Fibroblast of skin of scalp (primary cell): ENCODE measurements at places on chromosomes 7 and 10.

DNA sequence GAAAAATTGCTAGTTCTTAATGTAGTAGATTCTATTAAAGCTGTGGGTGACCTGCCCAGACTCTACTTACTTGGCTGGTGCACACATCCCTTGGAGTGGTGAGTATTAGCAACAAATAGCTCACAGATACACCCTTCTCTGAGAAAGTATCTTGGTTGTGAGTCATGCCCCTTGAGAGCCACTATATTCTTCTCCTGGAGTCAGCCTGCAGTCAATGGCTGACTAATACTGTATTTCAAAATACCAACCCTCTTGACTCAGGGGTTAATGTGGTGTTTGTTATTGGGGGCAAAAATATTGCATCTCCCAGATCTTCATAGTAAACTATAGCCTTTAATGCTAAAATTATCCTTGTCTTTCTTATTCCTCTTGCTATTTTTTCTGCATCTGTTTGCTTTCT, 354.9 kb downstream of the BMPER start:
- DNase-seq: peak; percentile 95

DNA sequence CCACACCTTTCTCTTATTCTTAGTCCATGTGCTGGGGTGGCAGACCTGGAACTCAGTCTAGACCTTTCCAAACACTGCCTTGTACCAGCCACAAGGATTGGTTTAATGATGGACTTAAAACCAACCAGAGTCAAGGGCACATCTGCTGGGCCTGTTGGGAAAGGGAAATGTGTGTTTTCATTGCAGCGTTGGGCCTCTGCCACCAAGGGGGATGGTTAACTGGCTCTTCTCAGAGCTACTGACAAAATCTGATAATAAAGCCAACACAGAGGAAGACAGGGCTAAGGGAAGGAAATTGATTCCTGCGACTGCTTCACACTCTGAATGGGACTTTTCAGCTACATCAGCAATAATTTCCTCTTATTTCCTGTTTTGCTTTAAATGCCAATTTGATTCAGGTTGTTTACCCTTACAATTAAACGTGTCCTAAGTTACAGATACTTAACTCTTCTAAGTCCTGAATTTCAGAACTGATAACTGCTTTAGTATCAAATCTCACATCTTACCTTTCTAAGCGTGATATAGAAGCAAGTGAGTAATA, 68.4 kb upstream of the MALRD1 start:
- DNase-seq: no peak

- peak; percentile 68 for DNase-seq
These were observed 136.5 kb downstream of the EPC1 start for GRCh38 chr10:32210306-32211045.

DNA sequence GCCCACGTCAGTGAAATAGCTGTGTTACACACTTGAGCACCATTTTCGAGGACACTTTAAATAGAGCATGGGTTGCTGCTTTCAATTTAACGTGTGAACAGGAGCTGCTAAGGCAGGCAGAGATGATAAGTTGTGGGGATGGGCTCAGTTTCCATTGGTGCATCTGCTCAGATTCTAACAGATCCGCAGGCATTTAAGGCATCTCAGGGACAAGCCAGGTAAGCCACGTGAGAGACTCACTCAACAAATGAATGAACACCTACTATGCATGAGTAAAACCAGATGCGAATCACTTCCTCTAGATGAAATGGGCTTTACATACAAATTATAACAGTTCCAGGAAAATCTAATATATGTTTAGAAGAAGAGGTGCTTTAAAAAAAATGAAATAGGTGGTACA, 34.6 kb downstream of the PLXNA4 start:
- DNase-seq: no peak

GRCh38 chr10:70331486-70332268, 47.9 kb upstream of the NPFFR1 start:
- DNase-seq: peak; percentile 94

DNA sequence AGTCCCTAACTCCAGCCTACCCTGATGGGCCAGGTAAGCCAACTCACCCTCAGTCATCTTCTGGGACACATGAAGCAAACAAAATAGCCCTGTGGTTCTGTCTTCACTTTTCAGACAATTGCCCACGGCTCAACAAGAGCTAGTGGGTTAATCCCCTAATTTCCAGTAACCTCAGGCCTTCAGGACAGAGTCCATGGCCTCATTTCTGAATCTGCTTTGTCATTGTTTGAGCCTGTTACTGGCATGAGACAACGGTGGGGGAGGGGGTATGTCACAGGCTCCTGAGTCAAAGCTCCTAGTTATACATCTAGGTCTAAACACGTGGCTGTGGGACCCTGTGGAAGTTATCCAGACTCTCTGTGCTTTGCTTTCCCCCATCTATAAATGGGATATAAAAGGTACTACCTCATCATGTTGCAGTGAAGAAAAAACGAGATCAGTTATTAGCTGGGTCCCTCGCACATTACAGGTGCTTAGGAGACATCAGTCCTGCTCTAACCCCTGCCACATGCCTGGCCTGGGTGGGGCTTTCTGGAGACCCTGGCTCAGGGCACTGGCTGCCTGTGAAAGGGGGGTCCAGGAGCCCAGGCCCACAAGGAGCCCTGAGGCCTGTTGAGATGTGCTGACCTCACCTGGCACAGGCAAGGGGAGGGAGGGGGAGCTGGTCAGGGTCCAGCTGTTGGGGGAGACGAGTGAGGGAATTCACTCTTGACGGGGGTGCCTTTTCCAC, 16.5 kb downstream of the MAT1A start:
- DNase-seq: no peak

- DNase-seq: no peak
These were observed 29.5 kb downstream of the SMNDC1 start for GRCh38 chr10:110275128-110275729.

DNA sequence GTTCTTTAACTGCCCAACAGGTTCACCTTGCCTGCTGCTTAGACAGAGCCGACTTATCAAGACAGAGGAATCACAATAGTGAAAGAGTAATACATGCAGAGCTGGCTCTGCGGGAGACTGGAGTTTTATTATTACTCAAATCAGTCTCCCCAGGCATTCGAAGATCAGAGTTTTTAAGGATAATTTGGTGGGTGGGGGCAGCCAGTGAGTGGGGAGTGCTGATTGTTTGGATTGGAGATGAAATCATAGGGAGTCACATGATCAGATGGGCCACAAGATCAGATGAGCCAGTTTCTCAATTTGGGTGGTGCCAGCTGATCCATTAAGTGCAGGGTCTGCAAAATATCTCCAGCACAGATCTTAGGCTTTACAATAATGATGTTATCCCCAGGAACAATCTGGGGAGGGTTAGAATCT, 131.3 kb downstream of the AKR1D1 start:
- no peak for DNase-seq

GRCh38 chr7:31497516-31497915, 16.4 kb upstream of the ITPRID1 start:
- DNase-seq: no peak

DNA sequence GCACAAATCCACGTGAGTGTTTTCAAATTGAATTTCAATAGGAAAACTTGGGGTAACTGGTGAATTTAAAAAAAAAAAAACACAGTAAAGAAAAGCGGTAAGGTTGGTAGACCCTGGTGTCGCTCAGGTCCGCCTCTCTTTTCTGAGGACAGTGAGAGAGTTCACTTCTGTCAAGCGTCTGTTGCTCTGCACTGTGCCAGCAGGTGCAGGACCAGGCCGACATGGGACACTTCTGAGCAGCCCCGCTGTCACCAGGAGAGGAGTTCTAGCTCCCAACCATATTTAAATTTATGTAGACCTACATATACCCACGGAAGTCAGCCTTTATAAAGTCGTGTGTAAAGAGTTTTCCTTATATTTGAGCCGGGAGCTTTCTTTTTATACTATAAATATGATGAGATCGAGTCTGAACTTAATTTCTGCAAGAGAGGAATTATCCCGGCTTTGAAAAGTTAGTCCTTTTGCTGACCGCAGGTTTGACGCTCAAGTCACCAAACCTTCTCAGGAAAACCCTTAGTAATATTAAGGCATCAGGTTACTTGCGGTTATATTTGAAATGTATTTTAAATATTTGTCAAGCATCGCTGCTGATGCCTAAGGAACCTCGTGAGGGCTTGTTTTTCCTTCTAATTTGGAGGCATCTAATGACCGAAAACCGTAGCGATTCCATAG, 531 bp downstream of the IKZF1 start:
- DNase-seq: no peak

- peak; percentile 58 for DNase-seq
These were observed 93.6 kb upstream of the WNT16 start for GRCh38 chr7:121235201-121235600.

DNA sequence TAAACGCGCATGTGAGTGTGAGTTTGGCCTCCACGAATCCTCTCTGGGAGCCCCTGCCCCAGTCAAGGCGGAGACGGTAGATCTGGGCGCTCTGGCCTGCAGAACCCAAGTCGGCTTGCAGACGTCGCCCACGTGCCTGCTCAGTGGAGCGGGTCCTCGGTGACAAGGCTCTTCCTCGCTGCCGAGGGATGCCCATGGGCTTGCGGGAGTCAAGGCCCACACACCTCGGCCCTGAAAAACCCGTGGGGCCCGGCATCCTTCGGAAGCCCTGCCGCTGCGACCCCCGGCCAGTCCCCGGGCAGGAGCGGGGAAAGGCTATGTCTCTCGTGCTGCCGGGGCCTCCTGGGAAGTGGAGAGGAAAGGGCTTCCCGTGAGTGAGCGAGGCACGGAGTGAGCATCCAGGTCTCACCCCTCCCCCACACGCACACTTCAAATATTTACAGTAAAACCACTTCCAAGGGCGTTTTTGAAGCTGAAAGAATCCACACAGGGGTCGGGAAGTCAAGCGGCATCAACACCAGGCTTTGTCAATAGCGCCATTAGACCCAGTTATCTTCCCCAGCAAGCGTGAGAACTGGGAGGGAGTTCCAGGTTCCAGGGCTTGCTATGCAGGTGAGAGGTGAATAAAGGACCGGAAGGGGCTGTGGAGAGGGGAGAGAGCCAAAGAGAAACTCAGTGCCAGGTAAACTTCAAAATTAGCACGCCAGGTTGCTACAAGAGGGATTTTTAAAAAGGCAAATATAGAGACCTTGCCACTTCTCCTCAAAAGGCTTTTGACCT, 1.1 kb upstream of the MNX1 start:
- no peak for DNase-seq

DNA sequence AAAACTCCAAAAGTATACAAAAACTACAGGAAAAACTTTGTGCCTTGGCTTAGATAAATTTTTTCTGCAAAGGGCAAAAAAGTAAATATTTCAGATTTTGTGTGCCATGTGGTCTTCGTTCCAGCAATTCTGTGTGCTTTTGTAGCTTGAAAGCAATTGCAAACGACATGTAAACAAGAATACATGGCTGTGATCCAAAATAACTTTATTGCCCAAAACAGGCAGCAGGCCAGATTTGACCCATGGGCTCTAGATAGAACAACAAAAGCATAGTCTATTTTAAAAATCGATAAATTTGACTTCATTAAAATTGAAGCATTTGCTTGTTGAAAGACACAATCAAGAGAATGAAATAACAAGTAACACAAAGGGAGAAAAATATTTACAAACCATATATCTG, 336.6 kb downstream of the HPSE2 start:
- DNase-seq: no peak

- peak; percentile 36 for DNase-seq
These were observed 424.3 kb downstream of the KIF20B start for GRCh38 chr10:90125456-90126255.

DNA sequence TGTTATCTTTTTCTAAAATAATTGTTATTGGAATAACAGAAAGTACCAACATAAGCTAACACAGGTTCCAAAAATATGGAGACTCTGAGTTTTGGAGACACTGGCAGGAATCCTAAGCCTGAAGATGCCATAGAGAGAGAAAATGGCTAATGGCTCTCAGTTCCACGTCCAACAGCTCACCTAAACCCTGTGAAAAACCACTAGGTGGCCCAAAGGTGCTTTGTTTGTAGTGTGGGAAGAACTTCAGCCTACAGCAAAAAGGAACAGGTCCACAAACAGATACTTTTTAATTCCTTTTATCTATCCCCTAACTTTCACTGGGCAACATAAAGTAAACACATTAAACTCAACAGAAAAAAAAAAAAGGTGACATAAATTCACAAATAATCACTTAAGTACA, 272.3 kb downstream of the SEMA3D start:
- DNase-seq: no peak

GRCh38 chr7:137951700-137952425, 50.0 kb downstream of the CREB3L2 start:
- no peak for DNase-seq

GRCh38 chr7:80132594-80132993, 2.0 kb upstream of the GNAI1 start:
- DNase-seq: no peak

GRCh38 chr10:128463991-128464760, 338.0 kb upstream of the MKI67 start:
- peak; percentile 31 for DNase-seq

GRCh38 chr10:120336911-120337540, 120.0 kb upstream of the PLPP4 start:
- peak; percentile 29 for DNase-seq

GRCh38 chr7:26190417-26190869, 10.1 kb downstream of the HNRNPA2B1 start:
- no peak for DNase-seq

- no peak for DNase-seq
These were observed 14.3 kb downstream of the RHEB start for GRCh38 chr7:151505433-151505832.

DNA sequence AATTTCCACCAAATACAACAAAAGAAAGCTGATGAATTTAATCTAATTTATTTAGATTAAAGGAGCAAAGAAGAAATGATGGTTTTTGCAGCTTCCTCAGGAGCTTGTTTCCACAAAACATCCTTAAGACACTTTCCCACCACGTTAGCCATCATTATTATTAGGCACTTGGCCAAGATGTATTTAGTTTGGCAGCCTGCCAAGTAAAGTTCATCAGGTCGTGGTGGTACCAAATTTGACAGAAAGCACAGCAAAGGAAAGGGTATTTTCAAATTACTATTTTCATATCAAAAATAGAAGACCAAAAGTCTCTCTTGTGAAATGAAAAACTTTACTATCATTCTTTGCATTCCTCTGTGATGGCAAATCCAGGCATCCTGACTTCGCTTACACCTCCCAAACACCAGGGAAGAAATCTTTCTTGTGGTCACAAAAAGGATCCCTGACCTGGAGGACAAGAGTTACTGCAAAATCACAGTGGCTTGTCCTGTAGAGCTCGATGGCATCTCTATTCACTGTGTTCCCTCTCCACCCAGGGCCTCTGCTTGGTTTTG, 123.1 kb upstream of the INHBA start:
- DNase-seq: peak; percentile 34

- DNase-seq: no peak
These were observed 33.2 kb downstream of the BNIP3 start for GRCh38 chr10:131948501-131948900.

GRCh38 chr10:133419211-133419950, 5.0 kb downstream of the SPRN start:
- no peak for DNase-seq
